ENCODE measurements at places on chromosomes 5 and 9. TPM values are rescaled to one million over a fixed set of nuclear protein-coding genes. Genes with fewer than 3 reads are reported as not detected.

- H3K27ac ChIP-seq = no peak overlapping the region
- H3K27me3 ChIP-seq = no peaks in the 10 kb centered on the region
Observed at GRCh38 chr9:126327714-126328185, 1.1 kb downstream of the MVB12B start.

GRCh38 chr5:138051441-138052296 is 18.8 kb upstream of the FAM13B start:
- DNase-seq = no peak
- H3K36me3 ChIP-seq = no peaks in the 10 kb centered on the region
- no peak overlapping the region for H3K27ac ChIP-seq
- no peaks in the 10 kb centered on the region for H3K27me3 ChIP-seq
- peak overlapping the region; percentile 26 for H3K4me3 ChIP-seq

- no peak for DNase-seq
- no peaks in the 10 kb centered on the region for H3K27me3 ChIP-seq
- no peaks in the 10 kb centered on the region for H3K36me3 ChIP-seq
- no peak overlapping the region for H3K27ac ChIP-seq
Observed at GRCh38 chr9:8224381-8224801, 424.8 kb upstream of the DMAC1 start.

GRCh38 chr9:91303741-91304415 is 57.8 kb downstream of the AUH start:
- no peak overlapping the region for H3K4me3 ChIP-seq
- H3K27ac ChIP-seq = no peak overlapping the region
- H3K4me1 ChIP-seq = peaks cover 9% of the 10 kb centered on the region
- H3K36me3 ChIP-seq = no peaks in the 10 kb centered on the region
- no peak for DNase-seq

GRCh38 chr9:13674926-13675637 is 395.6 kb upstream of the MPDZ start:
- H3K4me1 ChIP-seq = no peaks in the 10 kb centered on the region
- H3K27ac ChIP-seq = no peak overlapping the region
- H3K27me3 ChIP-seq = no peaks in the 10 kb centered on the region
- no peak for DNase-seq
- no peaks in the 10 kb centered on the region for H3K36me3 ChIP-seq

- H3K4me3 ChIP-seq = no peak overlapping the region
- no peak for DNase-seq
- no peaks in the 10 kb centered on the region for H3K36me3 ChIP-seq
- peaks cover 33% of the 10 kb centered on the region for H3K4me1 ChIP-seq
- H3K27ac ChIP-seq = no peak overlapping the region
Observed at GRCh38 chr9:109789971-109790370, 10.0 kb downstream of the PALM2AKAP2 start.

GRCh38 chr5:123752552-123753179 is 240.7 kb downstream of the CSNK1G3 start:
- no peak for DNase-seq
- H3K27ac ChIP-seq = peak overlapping the region; percentile 67
- H3K4me3 ChIP-seq = no peak overlapping the region
- H3K36me3 ChIP-seq = no peaks in the 10 kb centered on the region

- no peaks in the 10 kb centered on the region for H3K36me3 ChIP-seq
- no peaks in the 10 kb centered on the region for H3K27me3 ChIP-seq
- no peak overlapping the region for H3K4me3 ChIP-seq
- no peak overlapping the region for H3K27ac ChIP-seq
- no peaks in the 10 kb centered on the region for H3K4me1 ChIP-seq
- DNase-seq = no peak
Observed at GRCh38 chr5:27465140-27465539, 426.8 kb upstream of the CDH9 start.

DNA sequence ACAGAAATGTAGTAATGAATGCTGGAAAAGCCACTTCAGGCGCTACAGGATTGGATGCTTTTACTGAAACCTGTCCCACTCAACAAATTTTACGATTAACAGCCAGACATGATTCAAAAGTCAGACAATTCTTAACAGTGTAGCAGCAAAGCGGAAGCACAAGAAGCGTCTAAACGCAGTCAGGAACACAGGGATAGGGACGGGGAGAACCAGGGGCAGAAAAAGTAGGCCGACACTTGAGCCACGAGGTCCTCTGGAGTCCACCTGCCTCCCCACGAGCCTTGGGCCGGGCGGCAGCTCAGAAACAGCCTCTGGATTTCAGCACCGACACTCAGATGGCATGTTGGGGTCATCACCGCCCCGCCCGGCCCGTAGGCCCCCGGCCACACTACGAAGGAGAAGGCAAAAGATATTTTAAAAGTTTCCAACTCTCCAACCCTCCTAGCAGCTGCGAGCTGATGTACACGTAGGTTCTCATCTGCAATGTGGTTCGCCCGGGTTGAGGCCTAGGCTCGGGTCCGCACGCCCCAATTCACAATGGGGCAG is 615 bp downstream of the RACK1 start:
- H3K36me3 ChIP-seq = no peaks in the 10 kb centered on the region
- peak overlapping the region; percentile 7 for H3K27ac ChIP-seq
- DNase-seq = no peak
- H3K27me3 ChIP-seq = no peaks in the 10 kb centered on the region

GRCh38 chr9:108094676-108094993 is 605.1 kb upstream of the KLF4 start:
- no peak overlapping the region for H3K27ac ChIP-seq
- no peak for DNase-seq
- H3K27me3 ChIP-seq = no peaks in the 10 kb centered on the region
- no peak overlapping the region for H3K4me3 ChIP-seq

DNA sequence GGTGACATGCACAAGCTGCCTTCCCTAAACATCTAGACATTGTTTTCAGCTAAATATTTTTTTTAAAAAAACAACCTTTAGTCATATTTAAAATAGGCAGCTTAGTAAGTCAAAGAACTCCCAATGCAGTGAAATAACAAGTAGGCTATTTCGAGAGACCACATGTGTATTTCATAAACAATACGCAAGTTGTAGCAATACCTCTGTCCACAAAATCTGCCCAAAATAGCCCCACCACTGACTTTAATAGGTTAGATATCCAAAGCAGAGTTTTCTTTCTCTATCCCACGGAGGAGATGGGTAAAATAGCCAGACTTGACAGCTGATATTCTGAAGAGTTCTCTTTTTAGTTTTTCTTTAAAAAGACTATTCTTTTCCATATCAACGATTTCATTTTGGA is 1.2 kb downstream of the SLC24A2 start:
- H3K36me3 ChIP-seq = no peaks in the 10 kb centered on the region
- no peak overlapping the region for H3K27ac ChIP-seq
- H3K4me1 ChIP-seq = no peaks in the 10 kb centered on the region
- no peak overlapping the region for H3K4me3 ChIP-seq

GRCh38 chr9:84349671-84350070 is 9.1 kb upstream of the SLC28A3 start:
- H3K36me3 ChIP-seq = no peaks in the 10 kb centered on the region
- no peak overlapping the region for H3K4me3 ChIP-seq
- DNase-seq = no peak
- no peaks in the 10 kb centered on the region for H3K27me3 ChIP-seq
- no peaks in the 10 kb centered on the region for H3K4me1 ChIP-seq
- H3K27ac ChIP-seq = no peak overlapping the region

GRCh38 chr9:83701769-83702168 is 6.0 kb downstream of the UBQLN1 start:
- DNase-seq = no peak
- no peak overlapping the region for H3K4me3 ChIP-seq
- peaks cover 4% of the 10 kb centered on the region for H3K4me1 ChIP-seq
- peak overlapping the region; percentile 28 for H3K27ac ChIP-seq
- no peaks in the 10 kb centered on the region for H3K27me3 ChIP-seq

DNA sequence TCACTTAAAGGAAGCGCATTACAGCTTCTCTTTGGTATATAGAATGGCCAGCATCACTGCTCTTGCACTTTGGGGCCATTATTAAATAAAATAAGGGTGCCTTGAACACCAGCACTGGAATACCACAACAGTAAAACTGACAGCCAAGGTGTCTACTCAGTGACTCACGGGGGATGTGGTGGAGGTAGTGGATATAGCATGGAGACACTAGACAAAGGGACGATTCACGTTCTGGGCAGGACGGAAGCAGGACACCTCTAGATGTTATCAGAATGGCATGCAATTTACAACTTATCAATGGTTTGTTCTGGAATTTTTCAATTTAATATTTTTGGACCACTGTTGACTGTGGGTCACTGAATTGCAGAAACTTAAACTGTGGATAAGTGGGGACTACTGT is 32.9 kb upstream of the PDE8B start:
- no peak overlapping the region for H3K4me3 ChIP-seq
- H3K4me1 ChIP-seq = no peaks in the 10 kb centered on the region
- no peaks in the 10 kb centered on the region for H3K27me3 ChIP-seq
- H3K36me3 ChIP-seq = no peaks in the 10 kb centered on the region
- no peak for DNase-seq

GRCh38 chr5:154778534-154778933 is 23.4 kb downstream of the LARP1 start:
- H3K27me3 ChIP-seq = no peaks in the 10 kb centered on the region
- no peaks in the 10 kb centered on the region for H3K4me1 ChIP-seq
- no peak overlapping the region for H3K4me3 ChIP-seq
- no peak overlapping the region for H3K27ac ChIP-seq
- no peaks in the 10 kb centered on the region for H3K36me3 ChIP-seq

GRCh38 chr5:108141676-108142075 is 240.2 kb downstream of the FBXL17 start:
- H3K4me3 ChIP-seq = no peak overlapping the region
- H3K27me3 ChIP-seq = no peaks in the 10 kb centered on the region
- no peak overlapping the region for H3K27ac ChIP-seq
- H3K36me3 ChIP-seq = no peaks in the 10 kb centered on the region

DNA sequence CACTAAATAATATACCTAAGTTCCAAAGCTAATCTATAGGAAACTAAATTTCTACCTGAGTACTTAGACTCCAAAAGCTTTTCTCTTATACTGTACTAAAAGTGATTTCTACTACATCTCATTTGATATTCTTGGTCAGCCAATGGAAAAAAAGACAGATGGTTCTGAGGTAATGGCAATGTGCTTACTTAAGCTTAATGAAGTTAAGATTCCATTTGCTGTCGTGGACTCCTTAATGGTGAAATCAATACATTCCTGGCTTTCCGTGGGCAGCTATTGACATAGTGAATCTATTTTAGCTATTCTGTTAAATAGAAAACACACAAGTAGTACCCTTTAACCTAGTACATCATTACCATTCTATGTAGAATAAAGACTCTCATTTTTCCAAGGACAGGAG is 1825.6 kb upstream of the CDH9 start:
- no peaks in the 10 kb centered on the region for H3K4me1 ChIP-seq
- no peak overlapping the region for H3K27ac ChIP-seq
- no peak overlapping the region for H3K4me3 ChIP-seq
- no peaks in the 10 kb centered on the region for H3K27me3 ChIP-seq
- H3K36me3 ChIP-seq = no peaks in the 10 kb centered on the region

- H3K36me3 ChIP-seq = no peaks in the 10 kb centered on the region
- H3K4me1 ChIP-seq = no peaks in the 10 kb centered on the region
- no peak for DNase-seq
- no peak overlapping the region for H3K4me3 ChIP-seq
- H3K27ac ChIP-seq = no peak overlapping the region
Observed at GRCh38 chr5:74094096-74094781, 468.2 kb downstream of the ARHGEF28 start.

GRCh38 chr5:130066644-130067043 is 162.4 kb downstream of the CHSY3 start:
- peak; percentile 64 for DNase-seq
- H3K27me3 ChIP-seq = no peaks in the 10 kb centered on the region
- H3K4me3 ChIP-seq = no peak overlapping the region

- H3K27me3 ChIP-seq = no peaks in the 10 kb centered on the region
- peaks cover 5% of the 10 kb centered on the region for H3K36me3 ChIP-seq
- DNase-seq = no peak
- no peak overlapping the region for H3K27ac ChIP-seq
- no peak overlapping the region for H3K4me3 ChIP-seq
Observed at GRCh38 chr9:83675466-83675865, 32.3 kb downstream of the UBQLN1 start.

DNA sequence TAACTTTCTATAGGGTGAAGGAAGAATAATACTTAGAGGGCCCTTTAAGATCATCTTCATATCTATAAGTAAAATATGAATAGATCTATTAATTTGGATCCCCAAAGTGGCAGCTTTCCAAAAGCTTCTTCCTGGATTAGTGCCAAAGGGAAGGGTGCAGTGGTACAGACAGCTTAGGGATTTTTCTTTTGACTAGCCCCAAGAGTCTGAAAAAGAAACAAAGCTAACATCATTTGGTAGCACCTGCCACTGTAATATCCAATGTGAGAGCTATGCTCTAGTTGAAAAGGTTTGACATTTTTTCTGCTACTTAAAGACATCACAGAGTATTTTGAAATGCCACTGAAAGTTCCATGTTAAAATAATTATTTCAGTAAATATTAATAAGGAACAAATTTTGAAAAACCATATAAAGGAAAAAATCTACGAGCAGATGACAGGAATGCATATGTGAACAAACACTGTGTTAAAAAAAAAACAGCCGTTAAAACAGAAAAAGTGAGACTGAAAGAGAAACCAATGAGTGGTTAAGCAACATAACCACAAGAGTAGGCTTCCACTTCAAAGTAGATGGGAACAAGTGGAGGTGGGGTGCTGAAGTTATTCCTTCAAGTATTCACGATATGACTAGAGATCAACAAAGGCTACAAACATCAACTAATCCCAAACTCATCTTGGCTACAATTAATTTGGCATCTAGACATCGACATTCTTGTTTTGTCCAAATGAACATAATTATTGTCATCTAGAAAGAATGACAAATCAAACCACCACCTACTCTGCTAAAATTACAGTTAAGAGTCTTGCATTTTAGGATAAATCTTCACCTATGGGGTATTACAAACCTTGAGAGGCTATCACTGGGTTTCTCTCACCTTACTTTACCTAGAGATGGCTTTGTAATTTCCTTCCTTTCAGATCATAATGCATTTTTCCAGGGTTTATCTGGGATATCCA is 137.5 kb downstream of the CPLANE1 start:
- H3K27me3 ChIP-seq = no peaks in the 10 kb centered on the region
- no peak overlapping the region for H3K27ac ChIP-seq
- H3K36me3 ChIP-seq = peaks cover 12% of the 10 kb centered on the region
- no peak overlapping the region for H3K4me3 ChIP-seq

DNA sequence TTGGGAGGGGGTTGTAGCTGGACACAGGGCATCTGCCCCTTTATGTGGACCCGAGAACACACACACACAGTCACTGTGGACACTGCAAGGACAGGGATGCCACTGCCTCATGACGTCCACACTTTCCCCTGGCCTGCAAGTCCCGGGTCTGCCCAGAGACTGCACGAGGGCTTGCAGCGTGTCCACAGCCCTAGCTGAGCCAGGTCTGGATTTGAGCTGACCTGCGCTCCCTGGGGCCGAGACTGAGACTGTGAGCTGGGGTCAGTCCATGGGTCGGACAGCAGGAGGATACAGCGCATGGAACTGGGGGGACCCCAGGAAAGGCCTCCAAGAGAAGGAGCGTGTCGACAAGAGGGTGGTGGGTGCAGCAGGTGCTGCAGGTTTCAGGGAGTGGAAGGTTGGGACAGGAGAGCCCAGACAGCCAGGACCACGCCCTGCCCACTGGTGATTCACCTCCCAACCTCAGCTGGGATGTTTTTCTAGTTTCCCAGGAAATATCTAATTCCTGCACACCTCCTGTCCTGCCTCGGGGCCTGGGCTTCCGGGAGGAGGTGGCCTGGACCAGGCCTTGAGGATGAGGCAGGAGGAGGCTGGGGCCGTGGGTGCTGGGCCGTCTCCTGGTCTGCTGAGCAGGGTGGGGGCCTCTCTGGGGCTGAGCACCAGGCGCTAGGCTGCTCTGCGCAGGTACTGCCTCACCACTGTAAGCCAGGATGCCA is 806 bp upstream of the RNF224 start:
- no peaks in the 10 kb centered on the region for H3K4me1 ChIP-seq
- no peak overlapping the region for H3K4me3 ChIP-seq
- no peaks in the 10 kb centered on the region for H3K27me3 ChIP-seq
- H3K36me3 ChIP-seq = no peaks in the 10 kb centered on the region

The GHR gene
- total RNA-seq = 17.1 TPM

The FAXDC2 gene
- total RNA-seq = 20.0 TPM

The MEIKIN gene
- total RNA-seq = 1.2 TPM

The ABO gene
- 3.3 TPM for total RNA-seq

The ACTL7B gene
- not detected for total RNA-seq

The NUTM2F gene
- not detected for total RNA-seq

The HTR4 gene
- not detected for total RNA-seq

Data from aorta (tissue), 5 donors.